T-helper 9 cell (primary cell): ENCODE measurements at places on chromosomes 3 and 15.

DNA sequence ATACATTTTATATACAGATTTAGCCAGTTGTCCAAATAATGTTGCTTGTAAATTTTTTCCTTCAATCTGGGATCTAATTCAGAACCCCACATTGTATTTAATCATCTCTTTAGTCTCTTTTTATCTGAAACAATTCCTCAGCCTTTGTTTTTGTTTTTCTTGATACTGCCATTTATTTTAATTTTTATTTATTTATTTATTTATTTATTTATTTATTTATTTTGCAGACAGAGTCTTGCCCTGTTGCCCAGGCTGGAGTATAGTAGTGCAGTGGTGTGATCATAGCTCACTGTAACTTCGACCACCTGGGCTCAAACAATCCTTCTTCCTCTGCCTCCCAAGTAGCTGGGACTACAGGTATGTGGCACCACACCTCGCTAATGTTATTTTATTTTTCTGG lies 61.5 kb downstream of the CHCHD4 start:
- no peak for DNase-seq

- no peak for DNase-seq
Observed at GRCh38 chr3:167814441-167814951, 79.0 kb downstream of the SERPINI1 start.

DNA sequence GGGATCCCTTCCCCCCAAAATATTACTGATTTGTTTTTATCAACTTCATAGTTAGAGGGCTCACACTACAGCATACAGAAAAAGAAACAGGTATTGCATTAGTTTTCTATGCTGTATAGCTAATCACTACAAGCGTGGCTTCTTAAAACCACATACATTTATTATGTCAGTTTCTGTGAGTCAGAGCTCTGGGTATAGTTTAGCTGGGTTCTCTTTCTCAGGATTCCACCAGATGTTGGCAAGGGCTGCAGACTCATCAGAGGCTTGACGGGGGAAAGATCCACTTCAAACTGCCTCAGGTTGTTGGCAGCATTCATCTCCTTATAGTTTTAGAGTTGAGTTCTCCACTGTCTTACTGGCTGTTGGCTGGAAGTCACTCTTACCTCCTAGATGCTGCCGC lies 328.0 kb downstream of the NLGN1 start:
- DNase-seq, result no peak

DNA sequence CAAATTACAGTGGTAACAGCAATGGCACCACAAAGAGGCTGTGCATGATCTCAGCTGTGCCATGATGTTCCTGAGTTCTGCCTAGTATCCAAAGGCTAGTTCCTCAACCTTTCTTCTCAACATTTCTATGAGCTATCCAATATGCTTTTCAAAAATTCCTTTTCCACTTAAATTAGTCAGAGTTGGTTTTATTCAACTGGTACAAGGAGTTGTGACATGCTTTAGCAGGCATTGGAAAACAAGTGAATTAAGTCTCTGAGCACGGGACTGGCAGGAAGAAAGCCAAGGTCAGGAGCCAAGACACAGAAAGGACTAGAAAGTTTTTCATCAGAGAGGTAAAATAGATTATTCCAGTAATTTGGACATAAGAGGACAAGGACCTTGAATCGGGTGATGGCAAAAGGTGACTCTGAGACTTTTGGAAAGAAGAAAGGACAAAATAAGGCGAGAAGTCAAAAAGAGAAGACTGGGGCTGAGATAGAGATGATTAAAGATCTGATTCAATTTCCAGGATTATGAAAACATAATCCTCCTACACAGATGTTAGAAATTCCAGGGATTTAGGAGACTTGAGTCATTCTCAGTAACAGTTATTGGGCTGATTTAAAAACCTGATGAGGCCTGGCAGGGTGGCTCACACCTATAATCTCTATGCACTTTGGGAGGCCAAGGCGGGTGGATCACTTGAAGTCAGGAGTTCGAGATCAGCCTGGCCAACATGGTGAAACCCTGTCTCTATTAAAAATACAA lies 36.1 kb downstream of the PBRM1 start:
- DNase-seq, result no peak

- no peak for DNase-seq
Observed at GRCh38 chr15:57592836-57593420, 1.2 kb downstream of the MYZAP start.

- DNase-seq, result no peak
Observed at GRCh38 chr15:77964193-77964592, 113.3 kb downstream of the TBC1D2B start.

GRCh38 chr15:43268111-43269105 lies 1.7 kb upstream of the TGM5 start:
- no peak for DNase-seq

GRCh38 chr3:191680989-191681597 lies 220.1 kb downstream of the PYDC2 start:
- no peak for DNase-seq

DNA sequence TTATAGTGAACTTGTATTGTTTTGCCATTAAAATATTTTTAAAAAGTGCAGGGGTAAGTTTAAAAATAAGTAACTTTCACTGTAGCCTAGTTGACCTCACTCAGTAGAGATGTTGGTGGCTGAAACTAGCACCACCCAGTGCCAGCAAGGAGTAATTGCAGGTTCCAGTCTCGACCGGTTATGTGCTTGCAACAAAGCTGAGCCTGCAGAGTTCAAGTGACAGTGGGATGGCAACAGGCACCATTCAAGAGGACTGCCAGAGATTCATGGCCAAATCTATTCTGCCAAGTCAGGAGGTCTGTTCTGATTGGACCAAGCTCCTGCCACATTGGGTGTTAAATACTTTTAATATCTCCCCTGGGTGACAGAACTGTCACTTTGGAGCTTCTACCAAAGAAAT lies 2.7 kb downstream of the ADAMTS7 start:
- no peak for DNase-seq

DNA sequence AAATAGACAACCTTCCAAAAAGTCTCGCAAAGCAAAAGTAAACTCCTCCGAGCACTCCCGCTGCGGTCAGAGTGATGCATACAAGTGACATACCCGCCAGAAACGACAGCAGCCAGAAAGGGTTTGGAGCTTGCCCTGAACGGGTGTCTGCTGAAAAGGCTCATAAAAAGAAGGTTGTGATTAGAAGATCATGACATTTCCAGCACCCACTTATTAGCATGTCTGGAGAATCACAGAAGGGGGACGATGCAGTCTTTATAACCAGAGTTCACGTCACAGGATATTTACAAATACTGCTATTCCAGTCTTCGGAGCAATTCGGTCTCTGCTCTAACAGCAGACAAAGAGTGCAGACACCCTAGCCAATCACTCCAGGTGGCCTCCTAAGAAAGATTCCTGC lies 59.1 kb upstream of the FRMD4B start:
- DNase-seq, result no peak

DNA sequence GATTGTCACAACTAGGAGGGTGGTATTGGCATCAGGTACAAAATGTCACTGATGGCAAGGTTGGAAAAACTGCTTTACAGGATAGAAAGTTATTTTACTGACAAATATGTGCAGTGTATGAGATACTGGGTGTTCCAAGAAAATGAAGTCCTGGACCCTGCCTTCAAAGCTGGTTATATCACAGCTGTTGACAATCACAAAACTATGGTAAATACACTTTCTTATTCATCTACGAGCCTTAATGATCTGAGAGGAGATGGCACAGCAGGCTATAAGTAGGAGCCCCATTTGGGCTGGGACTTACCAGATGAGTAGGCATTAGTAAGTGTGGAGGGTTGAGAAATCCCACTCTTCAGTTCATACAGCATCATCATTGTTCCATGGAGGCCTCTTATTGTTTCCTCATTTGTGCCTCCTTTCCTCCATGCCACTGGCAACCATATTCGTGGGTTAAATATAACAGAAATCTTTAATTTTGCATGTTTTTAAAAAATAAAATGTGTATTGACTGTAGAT lies 66.9 kb downstream of the CMTM8 start:
- DNase-seq, result no peak

GRCh38 chr3:178146406-178146831 lies 389.8 kb upstream of the KCNMB2 start:
- no peak for DNase-seq

GRCh38 chr15:48112242-48112641 lies 8.5 kb upstream of the SLC24A5 start:
- DNase-seq, result no peak

GRCh38 chr3:58093574-58094195 lies 85.5 kb downstream of the FLNB start:
- DNase-seq, result no peak

DNA sequence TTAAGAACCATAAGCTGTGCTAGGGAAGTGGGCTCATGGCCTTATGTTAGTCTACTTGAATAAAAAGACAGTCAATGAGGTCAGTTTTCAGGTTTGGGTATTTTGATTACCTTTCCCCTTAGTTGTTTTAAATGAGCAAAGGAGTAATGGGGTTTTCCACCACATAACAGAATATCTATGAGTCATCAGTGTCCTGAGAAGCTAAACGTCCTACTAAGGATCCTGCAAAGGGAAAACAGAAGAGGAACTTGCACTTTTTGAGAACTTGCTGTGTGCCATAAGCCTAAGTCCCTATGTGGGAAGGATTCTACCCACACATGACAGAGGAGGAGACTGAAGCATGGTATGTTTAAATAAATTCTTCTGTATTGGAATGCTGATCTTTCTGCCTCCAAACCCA lies 292.8 kb upstream of the TMC3 start:
- no peak for DNase-seq

DNA sequence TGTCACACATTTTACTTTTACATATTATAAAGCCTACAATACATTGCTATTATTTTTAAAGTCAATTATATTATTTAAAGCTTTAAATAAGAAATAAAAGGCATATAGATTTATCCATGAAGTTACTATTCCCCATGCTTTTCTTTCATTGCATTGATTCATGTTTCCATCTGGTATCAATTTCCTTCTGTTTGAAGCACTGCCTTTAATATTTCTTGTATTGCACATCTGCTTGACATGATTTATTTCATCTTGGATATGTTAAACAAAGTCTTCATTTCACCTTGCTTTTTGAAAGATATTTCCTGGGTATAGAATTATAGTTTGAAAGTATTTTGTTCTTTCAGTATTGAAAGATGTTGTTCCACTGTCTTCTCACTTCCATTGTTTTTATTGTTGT lies 174.3 kb upstream of the MBNL1 start:
- no peak for DNase-seq

GRCh38 chr15:42138968-42139386 lies 17.5 kb downstream of the PLA2G4F start:
- no peak for DNase-seq

GRCh38 chr15:101031213-101031612 lies 112.1 kb downstream of the LRRK1 start:
- DNase-seq, result no peak

- DNase-seq, result peak; percentile 64
Observed at GRCh38 chr3:13879946-13880810, at the start of gene WNT7A. Gene WNT7A, minus strand, starts transcription at chr3:13880071. Its CDS starts 255 bp downstream, at chr3:13879816.

DNA sequence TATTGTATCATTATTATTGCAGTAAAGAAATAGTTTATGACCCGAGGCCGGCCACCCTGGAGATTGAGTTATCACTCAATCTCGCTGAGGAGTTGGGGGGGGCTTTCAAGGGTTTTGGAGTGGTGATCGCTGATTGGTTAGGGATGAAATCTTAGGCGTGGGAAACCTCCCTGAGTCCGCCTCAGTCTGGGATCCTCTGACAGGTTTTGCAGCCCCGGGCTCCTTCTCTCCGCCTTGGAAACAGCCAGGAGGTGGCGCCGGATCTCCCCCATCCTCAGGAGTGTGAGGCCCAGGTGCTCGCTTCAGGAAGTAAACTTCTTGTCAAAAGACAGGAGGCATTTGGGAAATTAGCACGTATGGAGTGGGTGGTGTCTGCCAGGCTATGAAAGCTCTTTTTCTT lies 41.1 kb upstream of the SEC61A1 start:
- no peak for DNase-seq

- no peak for DNase-seq
Observed at GRCh38 chr15:43184407-43185124, 637 bp upstream of the CCNDBP1 start.

GRCh38 chr3:131050001-131050400 lies 23.3 kb downstream of the NEK11 start:
- no peak for DNase-seq

GRCh38 chr3:172904711-172905373 lies 154.3 kb downstream of the ECT2 start:
- no peak for DNase-seq
